GM23338 (cell line): ENCODE measurements at places on chromosomes 5 and 9. TPM values are rescaled to one million over a fixed set of nuclear protein-coding genes. Genes with fewer than 3 reads are reported as not detected.

DNA sequence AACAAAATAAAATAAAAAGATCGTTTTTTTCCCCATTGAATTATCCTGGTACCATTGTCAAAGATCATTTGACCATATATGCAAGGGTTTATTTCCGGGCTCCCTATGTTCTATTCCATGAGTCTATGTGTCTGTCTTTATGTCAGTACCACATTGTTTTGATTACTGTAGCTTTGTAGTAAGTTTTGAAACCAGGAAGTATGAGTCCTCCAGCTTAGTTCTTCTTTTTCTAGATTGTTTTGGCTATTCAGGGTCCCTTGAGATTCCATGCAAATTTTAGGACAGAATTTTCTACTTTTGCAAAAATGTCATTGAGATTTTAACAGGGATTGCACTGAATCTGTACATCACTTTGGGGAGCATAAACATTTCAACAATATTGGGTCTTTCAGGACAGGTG, 18.7 kb upstream of the EEIG1 start:
- no peaks in the 10 kb centered on the region for H3K36me3 ChIP-seq
- H3K4me3 ChIP-seq, result no peak overlapping the region
- peaks cover 6% of the 10 kb centered on the region; the same call in 1 of the 2 replicates for H3K4me1 ChIP-seq

DNA sequence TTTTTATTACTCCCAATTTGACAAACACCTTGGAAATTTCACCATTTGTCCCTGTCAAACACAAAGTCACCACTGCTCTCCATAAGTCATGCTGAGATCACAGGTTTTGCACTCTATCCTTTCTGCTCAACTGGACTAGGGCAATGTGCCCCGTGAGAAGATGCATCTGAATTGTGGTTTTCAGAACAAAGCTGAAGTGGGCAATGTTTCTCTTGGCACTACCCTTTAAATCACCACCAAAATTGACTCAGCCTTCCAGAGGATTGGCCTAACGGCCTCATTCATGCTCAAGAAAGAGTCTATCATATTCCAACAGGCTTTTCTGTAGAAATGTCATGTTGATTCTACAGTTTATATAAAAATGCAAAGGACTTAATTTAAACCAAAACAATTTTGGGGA, 81.0 kb upstream of the TRIO start:
- H3K36me3 ChIP-seq, result no peaks in the 10 kb centered on the region
- no peaks in the 10 kb centered on the region for H3K27me3 ChIP-seq
- H3K27ac ChIP-seq, result no peak overlapping the region
- H3K4me1 ChIP-seq, result no peaks in the 10 kb centered on the region

GRCh38 chr9:11931751-11932150, 761.4 kb upstream of the TYRP1 start:
- no peak overlapping the region for H3K27ac ChIP-seq
- DNase-seq, result no peak
- no peaks in the 10 kb centered on the region for H3K36me3 ChIP-seq
- no peaks in the 10 kb centered on the region for H3K4me1 ChIP-seq

DNA sequence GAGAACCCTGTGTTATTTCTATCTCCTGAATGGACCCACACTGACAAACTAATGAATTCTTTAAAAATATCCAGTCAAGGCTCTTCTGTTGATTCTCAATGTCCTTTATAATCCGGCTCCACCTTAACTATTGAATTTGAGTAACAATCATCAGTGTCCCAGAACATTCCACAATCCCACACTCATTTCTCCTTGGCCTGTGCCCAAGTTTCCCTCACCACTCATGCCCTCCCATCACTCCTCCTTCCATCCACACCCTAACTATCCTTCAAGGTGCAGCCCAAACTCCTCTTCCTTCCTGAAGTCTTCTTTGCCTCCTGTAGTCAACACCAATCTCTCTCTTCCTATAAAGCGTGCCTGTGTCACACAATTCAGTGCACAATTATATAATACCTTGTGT, 106.1 kb downstream of the NUDT12 start:
- no peak overlapping the region for H3K27ac ChIP-seq
- H3K4me3 ChIP-seq, result no peak overlapping the region
- no peaks in the 10 kb centered on the region for H3K27me3 ChIP-seq

- H3K4me1 ChIP-seq, result no peaks in the 10 kb centered on the region
- H3K27me3 ChIP-seq, result no peaks in the 10 kb centered on the region
- no peak for DNase-seq
Measured at GRCh38 chr5:33310451-33310850, 130.3 kb upstream of the TARS1 start.

- H3K4me3 ChIP-seq, result no peak overlapping the region
- H3K27me3 ChIP-seq, result no peaks in the 10 kb centered on the region
- no peaks in the 10 kb centered on the region for H3K36me3 ChIP-seq
- DNase-seq, result no peak
- H3K4me1 ChIP-seq, result peaks cover 19% of the 10 kb centered on the region
Measured at GRCh38 chr5:107381189-107381856, 289.4 kb downstream of the EFNA5 start.

GRCh38 chr9:92483627-92484545, 1.6 kb upstream of the ASPN start:
- H3K4me3 ChIP-seq, result no peak overlapping the region
- H3K4me1 ChIP-seq, result peaks cover 23% of the 10 kb centered on the region
- DNase-seq, result no peak
- H3K27ac ChIP-seq, result no peak overlapping the region

GRCh38 chr5:127092690-127093089, 19.4 kb upstream of the C5orf63 start:
- DNase-seq, result peak; percentile 55
- H3K4me3 ChIP-seq, result no peak overlapping the region
- no peak overlapping the region for H3K27ac ChIP-seq
- H3K36me3 ChIP-seq, result no peaks in the 10 kb centered on the region

GRCh38 chr9:135275163-135275562, 187.7 kb downstream of the OLFM1 start:
- no peaks in the 10 kb centered on the region for H3K36me3 ChIP-seq
- no peaks in the 10 kb centered on the region for H3K27me3 ChIP-seq
- H3K27ac ChIP-seq, result no peak overlapping the region
- H3K4me3 ChIP-seq, result no peak overlapping the region

DNA sequence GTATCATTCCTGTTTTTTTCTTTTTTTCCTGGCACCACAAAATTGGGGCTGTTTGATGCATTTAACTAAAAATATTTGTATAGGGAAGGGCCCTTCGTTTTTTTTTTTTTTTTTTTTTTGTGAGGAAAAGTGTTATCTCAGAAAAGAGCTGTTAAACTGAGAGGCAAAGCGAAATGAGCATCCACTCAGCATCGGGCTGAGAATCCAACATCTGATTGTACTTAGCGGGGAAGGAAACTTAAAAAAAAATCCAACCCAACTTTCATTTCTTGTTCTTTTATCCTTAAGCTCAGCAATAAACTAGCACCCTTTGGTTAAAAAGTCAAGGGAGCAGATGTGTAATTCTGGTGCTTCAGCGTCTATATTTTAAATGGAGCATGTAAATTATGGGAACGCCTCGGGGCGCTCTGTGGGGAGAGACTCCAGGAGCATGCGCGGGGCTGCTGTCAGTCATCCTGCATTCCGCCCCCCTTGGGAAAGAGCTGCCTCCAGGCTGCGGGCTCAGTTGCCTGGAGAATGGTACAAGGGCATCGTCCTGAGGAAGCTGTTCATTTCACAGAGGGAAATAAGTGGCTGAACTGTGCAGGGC, 33.3 kb downstream of the DMRT2 start:
- H3K36me3 ChIP-seq, result no peaks in the 10 kb centered on the region
- peak; percentile 72 for DNase-seq
- no peaks in the 10 kb centered on the region for H3K4me1 ChIP-seq
- H3K4me3 ChIP-seq, result peak overlapping the region; percentile 46
- H3K27ac ChIP-seq, result no peak overlapping the region

DNA sequence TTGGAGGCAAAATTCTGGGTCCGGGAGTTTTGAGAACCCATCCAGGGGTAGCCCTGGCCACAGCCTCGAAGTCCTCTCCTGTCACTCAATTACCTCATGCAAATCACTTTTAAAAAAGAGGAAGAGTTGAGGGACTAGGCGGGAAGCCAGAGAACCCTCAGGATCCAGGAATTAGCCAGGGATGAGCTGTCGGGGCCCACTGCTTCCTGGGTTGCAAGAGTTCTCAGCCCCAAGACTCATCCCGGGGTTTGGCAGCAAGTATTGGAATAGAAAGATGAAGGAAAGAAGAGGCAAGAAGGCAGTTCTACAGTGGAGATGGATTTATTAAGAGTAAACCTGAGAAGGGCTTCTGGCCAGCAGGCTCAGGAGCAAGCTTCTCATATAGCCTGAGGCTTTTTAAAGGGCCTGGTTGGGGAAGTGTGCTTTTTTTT, 25.6 kb downstream of the C9orf50 start:
- no peak for DNase-seq
- no peak overlapping the region for H3K27ac ChIP-seq
- H3K4me3 ChIP-seq, result no peak overlapping the region
- peaks cover 57% of the 10 kb centered on the region for H3K27me3 ChIP-seq
- no peaks in the 10 kb centered on the region for H3K36me3 ChIP-seq

DNA sequence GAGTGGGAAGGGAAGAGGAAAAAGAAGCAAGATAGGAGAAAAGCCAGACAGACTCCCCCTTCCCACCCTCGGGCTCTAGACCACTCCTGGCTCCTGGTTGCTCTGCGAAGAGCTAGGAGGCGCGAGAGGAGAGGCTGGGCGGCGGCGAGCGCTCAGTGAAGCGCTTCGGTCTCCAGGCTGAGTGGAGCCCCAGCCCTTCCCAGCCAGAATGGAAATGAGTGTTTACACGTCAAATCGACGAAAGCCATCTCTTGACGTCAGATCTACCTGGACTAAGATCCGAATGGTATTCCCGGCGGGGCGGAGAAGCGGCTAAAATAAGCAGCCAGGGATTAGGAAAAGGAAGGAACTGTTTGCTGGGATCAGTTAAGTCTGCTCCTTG, at the start of gene PCSK1:
Gene PCSK1 (minus strand): TSS at position 183 of the 382 bp plus-strand sequence. CDS start 206 bp downstream, outside the sequence.
- H3K27me3 ChIP-seq, result peaks cover 59% of the 10 kb centered on the region
- peaks cover 39% of the 10 kb centered on the region for H3K4me1 ChIP-seq
- H3K4me3 ChIP-seq, result peak within 1 kb of the TSS; percentile 89
- peak; percentile 64 for DNase-seq
- no peaks in the 10 kb centered on the region for H3K36me3 ChIP-seq
- no peak within 1 kb of the TSS for H3K27ac ChIP-seq

GRCh38 chr9:121842612-121842978, 191.2 kb downstream of the DAB2IP start:
- DNase-seq, result no peak
- H3K36me3 ChIP-seq, result no peaks in the 10 kb centered on the region
- H3K4me3 ChIP-seq, result no peak overlapping the region
- H3K4me1 ChIP-seq, result peaks cover 9% of the 10 kb centered on the region; the same call in 1 of the 2 replicates
- no peak overlapping the region for H3K27ac ChIP-seq

The NRG2 gene
- total RNA-seq, result 0.70 and 1.3 TPM in 2 replicates

The ISOC1 gene
- total RNA-seq, result 31.5 and 33.7 TPM in 2 replicates

The SH2D3C gene
- total RNA-seq, result 4.5 and 7.3 TPM in 2 replicates

The SARDH gene
- 9.8 and 10.4 TPM in 2 replicates for total RNA-seq

The ZNF608 gene
- 39.7 and 42.4 TPM in 2 replicates for total RNA-seq

The GABRA1 gene
- total RNA-seq, result 0.16 and 0.52 TPM in 2 replicates

The LIFR gene
- total RNA-seq, result 20.5 and 25.2 TPM in 2 replicates

The AGXT2 gene
- total RNA-seq, result not detected in 2 replicates

The TSLP gene
- 0.35 and 0.66 TPM in 2 replicates for total RNA-seq

The WWC1 gene
- total RNA-seq, result 27.8 and 33.2 TPM in 2 replicates
